Neural progenitor cell (in vitro differentiated cells): ENCODE measurements at places on chromosomes 6 and 20. TPM values are rescaled to one million over a fixed set of nuclear protein-coding genes. Genes with fewer than 3 reads are reported as not detected.
A peak's percentile ranks its signal among the peaks of the same experiment; 100 is the strongest.

- no peak for DNase-seq
Measured at GRCh38 chr6:103798166-103798565, 1061.6 kb downstream of the HACE1 start.

- no peak for DNase-seq
Measured at GRCh38 chr20:48603819-48604405, 223.9 kb downstream of the PREX1 start.

DNA sequence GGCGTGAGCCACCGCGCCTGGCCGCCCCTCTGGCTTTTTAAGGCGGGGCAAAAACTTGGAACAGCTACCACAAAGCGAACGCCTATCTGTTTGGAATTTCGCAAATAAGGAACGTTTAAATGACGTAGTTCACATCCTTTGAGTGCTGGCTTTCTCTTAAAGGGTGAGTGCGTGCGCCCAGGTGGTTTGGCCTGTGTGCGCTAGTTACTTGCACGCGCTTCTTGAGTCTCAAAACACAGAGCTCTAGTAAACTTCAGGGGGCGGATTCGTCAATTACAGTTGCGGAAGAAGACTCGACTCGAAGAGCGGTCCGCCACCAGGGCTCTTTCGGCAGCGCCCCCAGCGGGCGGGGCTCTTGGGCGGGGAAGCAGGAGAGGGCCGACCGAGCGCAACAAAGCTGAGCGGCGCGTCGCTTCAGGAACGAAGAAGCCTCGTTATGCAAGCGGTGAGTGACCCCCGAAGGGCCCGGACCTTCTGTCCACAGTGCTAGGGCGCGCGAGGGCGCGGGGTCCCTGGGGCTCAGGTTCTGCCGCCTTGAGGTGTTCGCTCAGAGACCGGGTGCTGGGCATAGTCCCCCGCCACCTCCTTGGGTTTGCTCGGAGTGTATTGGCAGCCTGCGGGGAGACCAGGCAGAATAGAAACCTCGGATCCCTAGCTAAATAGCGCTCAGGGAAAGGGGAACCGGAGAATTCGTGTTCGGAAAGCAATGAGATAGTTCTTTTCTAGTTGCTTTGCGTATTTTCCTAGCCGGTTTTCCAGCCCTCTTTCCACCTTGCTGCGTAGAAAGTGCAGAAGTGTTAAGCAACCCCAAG lies at the start of gene SYCP2L:
TSS of gene SYCP2L (plus strand) at position 362 of the 812 bp plus-strand sequence. CDS start at position 437, 75 bp downstream.
- DNase-seq, result peak; percentile 91

DNA sequence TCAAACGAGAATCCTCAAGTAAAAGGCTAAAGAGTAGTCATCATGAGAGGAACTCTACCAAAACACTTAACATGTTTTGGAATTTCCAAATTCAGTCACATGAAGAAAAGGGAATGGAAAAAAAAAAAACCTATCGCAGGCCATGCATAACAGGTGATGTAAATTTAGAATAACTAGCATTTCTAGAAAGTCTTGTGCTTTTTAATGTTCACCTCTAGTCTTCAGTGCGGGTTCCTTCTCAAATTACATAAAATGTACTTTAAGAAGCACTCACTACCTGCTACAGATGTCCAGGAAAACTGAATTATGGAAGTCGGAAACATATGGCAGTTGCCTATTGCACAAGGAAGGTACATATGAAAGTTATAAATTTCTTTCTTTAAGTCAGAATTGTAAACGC lies 6.1 kb upstream of the TBX18 start:
- DNase-seq, result no peak

DNA sequence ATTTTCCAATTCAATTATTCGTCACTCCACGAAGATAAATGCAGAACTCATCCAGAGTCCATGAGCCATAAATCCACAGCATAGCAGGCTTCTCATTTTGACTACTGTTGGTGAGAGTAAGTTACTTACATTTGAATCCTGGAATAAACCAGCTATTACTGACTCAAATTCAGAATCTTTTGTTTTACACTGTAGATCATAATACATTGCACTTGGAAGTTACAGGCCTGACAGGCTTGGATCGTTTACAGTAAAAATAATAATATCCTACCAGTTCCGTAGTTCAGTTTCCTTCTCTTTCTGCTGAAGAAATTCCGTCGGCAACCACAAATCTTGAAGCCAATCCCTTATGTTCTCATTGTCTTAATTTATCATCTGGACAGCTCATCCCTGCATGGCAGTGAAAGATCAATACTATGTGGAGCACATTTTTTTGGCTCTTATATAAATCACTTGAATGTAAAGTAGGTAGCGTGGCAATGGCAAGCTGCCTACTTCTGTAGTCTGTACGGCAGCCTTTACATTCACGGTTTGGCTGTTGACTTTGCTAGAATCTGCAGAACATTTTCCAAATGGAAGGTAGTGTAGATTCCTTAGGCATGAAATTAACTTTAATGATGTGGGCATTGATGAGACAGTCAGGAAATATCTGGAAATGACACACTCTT lies 142.9 kb downstream of the WDR27 start:
- no peak for DNase-seq

DNA sequence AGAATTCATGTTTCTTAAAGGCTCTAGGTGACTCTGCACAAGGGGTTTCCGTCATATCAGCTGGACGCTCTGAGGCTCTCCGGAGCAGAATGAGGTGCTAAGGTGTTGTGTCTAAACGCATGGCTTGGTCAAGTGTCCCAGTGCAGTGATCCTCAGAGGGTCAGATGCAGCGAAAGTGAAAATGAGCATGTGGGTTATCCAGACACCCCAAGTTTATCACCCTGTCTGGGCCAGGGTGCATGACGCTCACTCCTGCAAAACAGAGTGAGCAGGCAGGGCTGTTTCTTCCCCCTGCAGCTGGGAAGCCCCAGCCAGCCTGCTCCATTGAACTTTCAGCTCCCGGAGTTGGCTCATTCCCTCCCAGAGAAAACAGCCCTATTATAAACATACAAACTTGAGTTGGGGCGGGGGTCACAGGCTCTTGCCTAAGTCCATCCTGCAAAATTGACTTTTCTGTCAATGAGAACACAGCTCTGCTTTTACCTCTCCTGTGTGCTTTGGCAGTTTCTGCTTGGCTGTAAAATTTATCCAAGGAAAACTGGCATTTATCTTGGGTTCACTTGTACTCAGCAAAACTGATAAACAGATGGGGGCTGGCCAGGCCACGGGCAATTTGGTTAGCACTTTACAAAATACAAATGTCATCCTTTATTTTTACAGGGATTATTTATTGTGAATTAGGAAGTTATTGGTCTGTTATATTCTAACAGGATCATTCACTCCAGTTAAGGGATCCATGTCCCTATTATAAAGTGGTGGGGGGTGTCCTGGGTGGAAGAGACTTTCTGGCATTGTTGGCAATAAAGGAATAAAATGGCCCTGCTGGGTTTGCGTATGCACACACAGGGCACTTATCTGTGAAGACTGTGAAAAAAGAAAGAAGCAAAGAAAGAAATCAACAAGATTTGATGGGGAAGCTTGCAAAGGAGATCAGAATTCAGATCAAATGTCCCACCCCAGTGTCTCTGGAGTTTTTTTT lies 154.9 kb downstream of the FOXA2 start:
- DNase-seq, result no peak

The SLC35F1 gene
- 17.7 and 24.3 TPM in 2 replicates for total RNA-seq

- no peak for DNase-seq
Measured at GRCh38 chr6:31450751-31451150, 47.2 kb upstream of the MICB start.

The BPI gene
- not detected in 2 replicates for total RNA-seq

- DNase-seq, result no peak
Measured at GRCh38 chr6:53768636-53769035, 26.2 kb upstream of the LRRC1 start.

- DNase-seq, result no peak
Measured at GRCh38 chr20:63057171-63058117, 50.7 kb upstream of the BHLHE23 start.

GRCh38 chr6:96194675-96195074 lies 178.9 kb downstream of the FUT9 start:
- no peak for DNase-seq

- DNase-seq, result no peak
Measured at GRCh38 chr6:68760941-68761676, 126.0 kb downstream of the ADGRB3 start.

The MATN4 gene
- total RNA-seq, result 0.06 TPM in 1 of 2 replicates, not detected in the other

DNA sequence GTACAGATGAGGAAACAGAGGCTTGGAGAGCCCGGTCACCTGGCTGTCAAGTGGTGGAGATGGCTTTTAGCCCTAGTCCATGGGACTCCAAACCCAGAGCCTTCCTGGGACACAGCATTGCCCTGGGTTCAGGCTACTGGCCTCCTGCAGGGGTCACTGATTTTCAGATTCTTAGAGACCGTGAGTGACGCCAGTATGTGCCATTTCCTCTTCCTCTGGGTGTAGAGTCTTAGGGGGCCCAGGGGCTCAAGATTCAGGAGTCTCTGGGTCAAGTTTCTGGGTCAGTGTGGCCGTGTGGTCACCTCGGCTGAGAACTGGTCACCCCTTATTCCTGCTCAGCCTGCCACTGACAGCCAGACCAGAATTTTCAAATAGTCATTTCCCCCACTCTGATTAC lies 574 bp downstream of the ARHGAP40 start:
- no peak for DNase-seq

The CUL9 gene
- 14.1 and 25.9 TPM in 2 replicates for total RNA-seq

DNA sequence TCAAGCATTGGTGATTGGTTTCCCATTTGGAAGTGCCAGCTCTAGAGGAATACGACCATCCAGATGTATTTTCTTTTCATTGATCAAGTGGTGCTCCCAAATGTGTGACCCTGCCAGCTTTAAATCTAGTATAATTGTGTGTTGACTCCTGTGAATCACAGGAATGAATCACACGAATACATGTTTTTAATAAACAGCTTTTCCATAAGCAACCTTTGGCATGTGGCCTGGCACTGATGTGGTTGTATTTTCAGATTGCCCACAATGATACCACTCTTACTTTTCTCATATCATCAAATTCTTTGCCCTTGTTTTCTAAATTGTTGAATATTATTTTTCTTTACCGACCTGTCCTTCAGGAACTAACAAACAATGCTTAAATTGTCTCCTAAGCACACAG lies 367 bp downstream of the GSTA3 start:
- no peak for DNase-seq

GRCh38 chr20:8118760-8119159 lies 13.3 kb upstream of the PLCB1 start:
- DNase-seq, result no peak

The EFHC1 gene
- total RNA-seq, result 53.9 and 59.8 TPM in 2 replicates

GRCh38 chr6:96836631-96837080 lies 621 bp downstream of the GPR63 start:
- DNase-seq, result peak; percentile 50

DNA sequence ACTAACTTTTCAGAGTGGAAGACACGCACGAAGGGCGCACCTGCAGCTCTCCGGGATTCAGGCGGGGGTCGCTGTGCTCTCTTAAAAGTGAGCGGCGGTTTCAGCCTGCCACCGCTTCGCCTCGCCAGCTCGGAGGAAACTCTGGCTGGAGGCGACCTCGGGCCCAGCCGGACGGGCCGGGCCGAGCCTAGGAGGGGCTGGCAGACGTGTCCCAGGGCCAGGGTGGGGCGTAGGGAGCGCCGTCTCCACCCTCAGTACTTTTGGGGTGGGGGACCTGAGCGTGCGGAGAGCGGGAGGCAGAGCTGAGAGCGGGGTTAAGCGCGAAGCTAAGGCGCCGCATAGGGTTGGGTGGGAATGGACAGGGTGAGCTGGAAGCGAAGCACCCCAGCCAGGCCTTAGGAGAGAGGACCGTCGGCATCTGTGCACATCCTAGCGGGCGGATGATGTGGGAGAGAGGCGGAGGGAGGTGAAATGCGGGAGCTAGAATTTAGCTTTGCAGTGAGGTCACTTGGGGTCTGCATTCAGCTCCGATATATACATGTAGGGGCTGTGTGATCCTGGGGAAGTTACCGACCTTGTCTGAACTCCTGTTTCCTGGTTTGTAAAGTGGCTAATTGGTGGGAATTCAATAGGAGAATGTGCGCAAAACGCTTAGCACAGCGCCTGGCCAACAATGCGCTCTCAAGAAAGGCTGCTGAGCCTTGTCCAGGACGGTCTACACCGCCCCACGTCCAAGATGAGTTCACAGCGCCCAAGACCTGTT lies 6.5 kb upstream of the TFAP2A start:
- peak; percentile 90 for DNase-seq

- DNase-seq, result no peak
Measured at GRCh38 chr6:161245363-161245762, 28.5 kb downstream of the AGPAT4 start.

- peak; percentile 35 for DNase-seq
Measured at GRCh38 chr20:12838261-12838866, 170.4 kb upstream of the SPTLC3 start.

GRCh38 chr6:82072751-82073150 lies 174.8 kb downstream of the IBTK start:
- DNase-seq, result no peak

DNA sequence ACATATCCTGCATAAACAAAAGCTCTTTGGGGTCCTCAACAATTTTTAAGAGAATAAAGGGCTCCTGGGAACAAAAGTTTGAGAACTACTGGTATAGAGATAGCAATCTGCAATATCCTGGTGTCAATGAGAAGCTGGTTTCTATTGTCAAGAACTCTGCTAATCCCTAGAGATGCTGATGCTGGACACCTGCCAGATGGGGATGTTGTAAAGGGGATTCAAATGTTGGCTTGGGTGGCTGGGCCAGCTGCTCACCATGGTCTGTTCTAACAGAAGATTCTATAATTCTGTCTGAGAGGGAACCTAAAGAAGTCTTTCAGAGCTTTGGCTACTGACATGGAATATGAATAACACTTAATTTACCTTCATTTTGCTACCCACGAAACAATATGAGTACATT lies 137.8 kb downstream of the BTBD9 start:
- DNase-seq, result no peak

The ESR1 gene
- 0.03 TPM in 1 of 2 replicates, not detected in the other for total RNA-seq

GRCh38 chr20:4683261-4683660 lies 38.4 kb upstream of the PRND start:
- DNase-seq, result no peak
